Germinal center (tissue), 1 donor: ENCODE measurements at places on chromosomes 5 and 9.

DNA sequence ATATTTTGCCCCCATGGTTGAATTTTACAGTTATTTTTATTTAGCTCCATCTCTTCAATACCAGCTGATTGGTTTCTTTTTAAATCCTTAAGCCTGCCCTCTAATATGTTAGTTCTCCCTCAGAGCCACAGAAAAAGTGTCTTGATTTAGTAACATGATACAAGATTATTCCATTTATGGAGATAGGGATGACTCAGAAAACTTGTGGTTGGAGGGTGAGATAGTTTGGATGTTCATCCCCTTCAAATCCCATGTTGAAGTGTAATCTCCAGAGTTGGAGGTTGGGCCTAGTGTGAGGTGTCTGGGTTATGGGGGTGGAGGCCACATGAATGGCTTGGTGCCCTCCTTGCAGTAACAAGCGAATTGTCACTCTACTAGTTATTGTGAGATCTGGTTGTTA is 115.7 kb downstream of the FBXO38 start:
- DNase-seq: no peak

DNA sequence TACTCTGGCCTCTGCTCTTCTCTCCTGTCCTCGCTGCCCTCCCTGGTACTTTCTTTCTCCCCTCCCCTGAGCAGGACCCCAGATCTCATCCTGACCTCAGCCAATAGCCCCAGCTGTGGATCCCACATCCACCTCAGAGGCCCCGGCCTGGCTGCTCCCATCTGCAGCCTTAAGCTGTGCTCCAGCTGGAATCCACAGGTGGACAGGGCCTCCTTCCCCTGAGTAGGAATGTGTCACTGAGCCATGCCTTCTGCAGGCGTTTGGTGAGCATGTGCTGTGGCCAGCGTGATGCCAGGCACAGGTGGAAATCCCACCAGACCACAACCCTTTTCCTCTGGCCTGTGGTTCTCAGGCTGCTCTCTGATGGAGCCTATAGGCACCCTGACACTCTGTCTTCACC is 68.9 kb downstream of the C5orf15 start:
- DNase-seq: no peak

DNA sequence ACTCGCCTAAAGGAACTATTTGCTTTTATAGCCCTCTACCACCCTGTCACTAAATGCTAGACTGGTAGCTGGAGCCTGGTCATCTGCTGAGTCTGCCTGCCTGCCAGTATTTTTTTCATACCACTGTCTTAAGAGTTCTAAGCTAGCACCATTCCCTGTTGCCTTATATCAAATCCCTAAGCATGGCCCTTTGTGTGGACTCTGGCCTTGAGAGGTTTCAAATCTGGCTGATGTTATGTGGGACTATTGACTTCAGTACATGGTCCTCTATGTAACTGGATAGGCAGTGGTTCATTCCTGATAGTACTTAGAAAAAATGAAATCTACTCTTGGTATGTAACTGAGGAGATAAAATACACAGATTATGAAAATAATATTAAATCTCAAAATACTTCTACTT is 103.5 kb downstream of the PLCXD3 start:
- no peak for DNase-seq

GRCh38 chr5:172350212-172351181 is 66.9 kb upstream of the UBTD2 start:
- DNase-seq: no peak

- DNase-seq: no peak
Observed at GRCh38 chr9:35260186-35260585, 98.4 kb downstream of the UNC13B start.

DNA sequence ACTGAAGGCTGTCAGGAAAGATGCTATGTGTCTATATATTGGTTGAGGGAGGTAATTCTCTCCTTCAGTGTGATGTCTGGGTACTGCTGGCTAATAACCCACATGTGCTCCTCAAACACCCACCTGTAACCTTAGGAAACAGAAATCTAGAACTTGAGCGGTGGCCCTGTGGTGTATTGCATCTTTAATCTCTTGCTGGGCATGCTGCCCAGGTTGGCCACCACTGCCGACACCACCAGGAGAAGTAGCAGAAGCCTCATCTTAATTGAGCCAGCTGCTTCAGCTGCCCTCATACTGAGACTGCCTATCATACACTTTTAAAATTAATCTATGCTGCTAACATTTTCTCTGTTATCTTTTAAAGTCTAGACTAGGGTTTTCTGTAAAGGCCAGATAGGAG is 103.5 kb upstream of the C5orf63 start:
- DNase-seq: no peak

- peak; percentile 70 for DNase-seq
Observed at GRCh38 chr9:94860678-94861588, 134.4 kb downstream of the AOPEP start.

GRCh38 chr9:104412238-104412637 is 91.8 kb upstream of the OR13F1 start:
- no peak for DNase-seq

DNA sequence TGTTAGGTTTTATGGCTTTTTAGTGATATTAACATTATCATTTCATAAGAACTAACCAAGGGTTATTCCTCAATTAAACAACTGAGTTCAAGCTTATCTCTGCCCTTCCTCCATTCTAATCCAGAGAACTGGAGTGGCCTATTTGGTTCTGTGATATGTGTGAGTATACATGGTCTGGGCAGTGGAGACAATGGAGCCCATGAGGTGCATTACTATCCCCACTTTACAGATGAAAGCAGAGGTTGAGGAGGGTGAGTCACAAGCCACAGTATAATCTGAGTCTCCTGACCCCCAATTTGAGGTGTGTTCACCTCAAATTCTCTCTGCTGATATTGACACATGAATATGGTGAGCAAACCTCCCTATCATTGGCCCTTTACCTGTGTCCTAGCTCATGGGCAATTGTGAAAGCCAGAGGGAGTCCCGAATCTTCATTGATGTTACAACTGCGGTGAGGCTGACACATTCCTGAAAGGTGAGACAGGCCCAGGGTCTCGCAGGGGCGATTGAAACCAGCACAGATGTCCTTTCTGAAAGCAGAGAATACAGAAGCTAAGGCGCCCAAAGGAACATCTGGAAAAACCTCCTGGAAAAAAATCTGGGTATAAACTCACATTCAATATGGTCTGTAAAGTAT is 217.2 kb downstream of the TARS1 start:
- no peak for DNase-seq

- DNase-seq: no peak
Observed at GRCh38 chr9:107214915-107215314, 68.2 kb upstream of the RAD23B start.

- no peak for DNase-seq
Observed at GRCh38 chr9:123437201-123437600, 81.2 kb downstream of the CRB2 start.

DNA sequence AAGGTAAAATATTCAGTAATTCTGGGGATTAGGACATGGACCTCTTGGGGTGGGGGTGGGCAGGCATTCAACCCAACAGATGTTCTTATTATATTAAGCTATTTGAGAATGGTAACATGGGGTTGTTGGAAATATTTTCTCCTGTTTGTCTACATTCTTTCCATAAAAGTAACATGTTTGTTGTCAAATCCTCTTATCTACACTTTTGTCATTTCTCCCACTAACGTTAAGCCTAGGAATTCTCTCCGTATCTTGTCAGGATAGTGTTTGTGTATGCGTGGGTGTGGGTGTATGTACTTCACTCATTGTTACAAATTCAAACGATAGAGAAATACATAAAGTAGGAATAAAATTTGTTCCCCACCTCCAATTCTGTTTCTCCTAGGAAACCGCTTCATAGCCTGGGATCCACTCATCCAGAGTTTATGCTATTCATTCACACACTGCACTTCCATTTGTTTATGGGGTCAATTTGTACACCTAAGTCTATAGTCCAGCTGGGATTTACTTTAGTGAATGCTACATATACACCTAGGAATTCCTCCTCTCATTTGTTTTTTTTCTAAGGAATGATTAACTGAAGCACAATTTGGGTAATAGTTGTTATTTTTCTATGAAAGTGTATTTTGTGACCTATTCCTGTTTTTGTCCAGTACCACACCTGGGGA is 216.8 kb downstream of the DCP2 start:
- DNase-seq: no peak

DNA sequence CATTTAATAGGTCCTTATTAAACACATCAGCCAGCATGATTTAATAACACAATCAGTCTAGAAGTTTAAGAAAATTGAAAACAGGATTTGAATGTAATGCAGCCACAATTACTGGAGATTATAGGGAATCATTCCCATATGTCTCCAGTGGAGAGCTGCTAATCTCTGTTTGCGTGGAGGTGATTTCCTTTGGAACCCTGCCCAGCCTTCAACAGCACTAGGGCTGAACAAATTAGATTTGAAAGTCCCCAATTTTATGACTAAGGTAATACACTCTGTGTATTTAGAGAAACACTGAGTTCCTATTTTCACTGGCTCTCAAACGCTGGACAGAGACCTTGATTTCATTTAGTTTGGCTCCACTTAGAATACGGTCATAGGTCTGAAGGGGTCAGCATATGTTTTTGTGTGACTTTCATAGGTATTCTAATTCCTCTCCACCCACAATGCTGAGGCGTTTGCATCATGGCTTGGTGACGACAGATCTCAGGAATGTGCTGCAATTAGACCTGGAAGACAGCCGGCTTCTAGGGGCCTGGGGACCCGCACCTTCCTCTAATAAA is 508.3 kb downstream of the EBF1 start:
- no peak for DNase-seq

- no peak for DNase-seq
Observed at GRCh38 chr9:37453827-37454226, 11.4 kb downstream of the ZBTB5 start.

GRCh38 chr5:120510098-120510637 is 46.1 kb downstream of the PRR16 start:
- DNase-seq: no peak

DNA sequence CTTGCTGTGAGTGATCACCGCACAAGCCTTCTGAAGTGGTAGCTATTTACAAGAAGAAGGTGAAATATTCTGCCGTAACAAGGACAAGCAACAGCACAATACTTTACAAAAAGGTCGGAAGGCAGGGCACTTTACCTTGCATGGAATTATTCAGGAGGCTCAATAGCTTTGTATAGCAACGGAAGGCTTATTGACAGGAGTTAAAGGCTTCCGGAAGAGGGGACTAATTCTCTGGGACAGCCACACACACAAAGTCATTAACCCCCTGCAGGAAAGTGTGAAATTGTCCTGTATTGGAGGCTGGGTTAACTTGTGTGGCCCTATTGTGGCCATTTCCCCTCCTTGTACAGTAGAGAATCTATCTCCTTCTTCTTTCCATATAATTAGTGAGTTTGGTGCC is 199.3 kb upstream of the SEMA6A start:
- no peak for DNase-seq

DNA sequence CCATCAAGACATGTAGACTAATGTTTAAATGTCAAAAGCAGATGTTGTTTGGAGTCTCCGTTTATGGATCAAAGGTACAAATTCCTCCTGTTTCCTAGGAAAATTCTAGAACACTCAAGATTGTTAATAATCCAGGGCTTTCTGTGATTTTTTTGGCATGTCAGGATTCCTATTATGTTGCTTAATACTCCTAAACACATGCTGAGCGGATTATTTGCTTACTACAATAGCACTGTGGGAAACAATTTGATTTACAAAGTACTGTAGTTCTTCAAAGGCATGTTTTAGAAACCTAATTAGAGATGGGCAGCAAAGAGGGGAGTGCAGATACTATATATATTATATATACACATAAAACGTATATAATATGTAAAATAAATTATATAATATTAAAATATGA is 19.0 kb upstream of the SCAMP1 start:
- no peak for DNase-seq

- no peak for DNase-seq
Observed at GRCh38 chr9:73805853-73806458, 654.3 kb downstream of the ANXA1 start.

DNA sequence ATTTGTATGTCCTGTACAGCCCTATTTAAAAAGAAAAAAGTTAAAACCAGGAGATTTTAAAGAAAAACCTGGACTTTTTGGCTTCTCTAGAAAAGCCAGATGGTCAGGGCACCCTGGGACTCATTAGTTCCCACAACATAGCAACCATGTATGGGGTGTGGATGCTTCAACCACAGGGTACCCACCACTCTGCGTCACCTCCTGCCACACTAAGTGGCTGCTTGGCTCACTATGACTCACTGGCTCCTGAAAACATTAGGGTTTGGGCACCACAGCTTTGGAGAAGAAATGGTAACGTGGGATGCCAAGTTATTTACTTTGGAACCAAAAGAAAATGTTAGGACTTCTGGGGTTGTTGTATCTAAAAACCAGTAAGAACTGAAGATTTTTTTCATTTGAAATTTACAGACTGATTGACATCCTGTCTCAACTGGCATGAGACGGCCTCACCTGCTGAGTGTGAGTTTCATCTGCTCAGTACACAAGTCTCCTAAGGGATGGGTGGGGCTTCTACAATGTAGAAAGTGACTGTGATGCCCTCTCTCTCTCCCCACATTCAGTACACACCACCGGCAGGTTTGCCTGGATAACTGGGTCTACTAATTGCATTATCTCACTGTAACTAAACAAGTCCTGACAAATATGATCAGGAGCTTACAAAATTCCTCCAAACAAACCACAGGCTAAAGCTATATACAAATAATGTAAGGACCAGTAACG is 103.9 kb downstream of the ESM1 start:
- DNase-seq: no peak

- DNase-seq: no peak
Observed at GRCh38 chr5:78497573-78498533, 137.4 kb downstream of the SCAMP1 start.

DNA sequence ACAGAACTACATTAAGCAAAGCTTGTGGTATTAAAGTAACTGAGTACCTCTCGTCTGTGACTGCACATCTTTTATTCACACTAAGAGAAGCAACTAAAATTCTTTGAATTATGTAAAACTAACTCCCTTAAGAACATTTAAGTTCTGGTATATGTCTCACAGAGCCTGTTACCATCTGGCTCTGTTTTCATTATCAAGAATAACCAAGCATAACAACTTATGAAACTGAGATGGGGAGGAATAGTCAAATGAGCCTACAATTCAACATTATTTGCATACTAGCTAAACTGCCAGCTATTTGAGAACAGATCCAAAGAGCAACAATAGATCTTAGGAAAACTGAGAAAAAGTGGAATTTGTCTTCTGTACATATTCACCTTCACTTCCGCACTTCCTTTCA is 25.3 kb upstream of the ISOC1 start:
- no peak for DNase-seq

- no peak for DNase-seq
Observed at GRCh38 chr5:41517909-41518308, 7.5 kb upstream of the PLCXD3 start.

GRCh38 chr9:4579001-4579400 is 83.1 kb upstream of the PLPP6 start:
- DNase-seq: no peak

- no peak for DNase-seq
Observed at GRCh38 chr5:162268694-162269481, 201.3 kb downstream of the GABRG2 start.

DNA sequence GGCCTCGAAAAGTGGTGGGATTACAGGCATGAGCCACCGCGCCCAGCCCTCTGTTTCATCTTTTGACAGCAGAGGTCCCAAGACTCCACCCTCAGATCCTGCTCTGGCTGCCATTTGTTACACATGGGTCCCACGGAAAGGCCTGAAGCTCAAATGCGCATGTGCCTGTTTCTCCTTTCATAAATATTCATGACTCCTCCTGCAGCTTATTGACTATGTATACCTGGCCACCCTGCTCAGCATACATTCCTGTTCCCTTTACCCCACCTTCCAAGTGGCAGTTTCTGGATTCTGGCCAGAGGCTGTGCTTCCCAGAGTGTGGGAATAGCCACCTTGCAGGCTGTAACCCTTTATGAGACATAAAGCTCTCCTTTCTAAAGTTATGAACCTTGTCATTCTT is 46.5 kb downstream of the AUH start:
- DNase-seq: no peak
